Kidney tubule cell (primary cell): ENCODE measurements at places on chromosomes 4 and X.

DNA sequence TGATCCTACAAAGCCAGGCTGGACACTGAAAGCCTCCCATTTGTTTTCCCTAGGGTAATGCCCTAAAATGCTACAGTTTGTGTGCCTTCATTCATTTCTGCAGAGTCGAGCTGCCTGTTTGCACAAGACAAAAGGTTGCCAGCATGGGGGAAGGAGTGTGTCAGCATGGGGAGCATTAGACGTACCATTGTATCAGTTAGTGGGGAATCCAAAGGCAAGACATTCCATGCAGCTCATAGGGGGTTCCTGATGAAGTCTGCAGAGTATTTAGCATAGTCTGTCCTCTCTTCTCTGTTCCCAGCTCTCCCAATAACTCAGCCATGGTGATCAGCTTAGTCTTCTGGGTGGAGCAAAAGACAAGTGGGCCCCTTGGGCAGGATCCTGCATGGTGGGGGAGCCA lies 276.9 kb upstream of the PCDH7 start:
- DNase-seq: no peak

DNA sequence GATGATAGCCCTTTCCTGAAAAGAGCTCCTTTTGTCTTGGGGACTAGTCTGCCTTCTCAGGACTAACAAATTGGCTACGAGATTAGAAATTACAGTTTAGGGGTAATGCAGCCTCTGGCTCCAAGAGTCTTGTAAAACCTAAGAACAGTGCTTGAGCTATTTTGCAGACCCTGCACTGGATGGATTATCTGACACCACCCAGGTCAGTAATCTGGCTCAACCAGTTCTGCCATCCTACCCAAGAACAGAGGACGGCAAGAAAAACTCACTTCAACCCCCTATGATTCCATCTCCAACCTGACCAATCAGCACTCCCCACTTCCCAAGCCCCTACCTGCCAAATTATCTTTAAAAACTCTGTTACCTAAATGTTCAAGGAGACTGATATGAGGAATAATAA lies 225.1 kb downstream of the FAM47A start:
- no peak for DNase-seq

DNA sequence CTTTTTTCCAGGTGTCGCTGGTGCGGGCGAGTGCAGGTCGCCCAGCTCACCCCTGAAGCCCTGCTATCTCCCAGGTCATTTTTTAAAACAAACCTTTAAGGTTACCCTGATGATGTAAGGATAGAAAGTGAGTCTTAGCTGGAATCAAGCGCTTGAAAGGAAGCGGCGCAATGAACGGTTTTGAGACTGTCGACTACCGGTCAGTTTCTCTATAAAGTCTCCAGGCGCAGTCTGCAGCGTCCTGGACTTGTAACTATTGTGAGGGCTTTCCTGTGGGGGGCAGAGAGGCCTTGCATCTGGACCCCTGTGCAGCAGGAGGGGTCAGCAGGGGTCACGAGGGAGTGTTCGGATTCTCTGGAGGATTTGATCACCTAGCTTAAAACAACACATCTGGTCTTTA lies 1.6 kb downstream of the KIT start:
- peak; percentile 15 for DNase-seq

DNA sequence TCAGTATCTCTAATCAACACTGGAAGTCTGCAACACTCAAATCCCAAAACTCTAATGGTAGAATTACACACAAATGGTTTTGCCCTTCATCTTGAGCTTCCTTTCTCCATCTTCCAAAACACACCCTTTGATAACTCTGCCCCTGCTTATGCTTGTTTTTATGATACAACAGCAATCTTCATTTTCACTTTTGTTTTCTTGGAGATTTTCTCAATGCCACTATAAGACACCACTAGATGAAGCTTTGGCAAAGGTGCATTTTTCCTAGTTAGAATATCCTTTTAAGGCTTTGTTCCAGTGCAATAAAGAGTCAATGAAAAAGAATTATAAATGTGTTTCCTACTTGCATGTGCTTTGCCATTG lies 472.4 kb upstream of the NWD2 start:
- DNase-seq: no peak

DNA sequence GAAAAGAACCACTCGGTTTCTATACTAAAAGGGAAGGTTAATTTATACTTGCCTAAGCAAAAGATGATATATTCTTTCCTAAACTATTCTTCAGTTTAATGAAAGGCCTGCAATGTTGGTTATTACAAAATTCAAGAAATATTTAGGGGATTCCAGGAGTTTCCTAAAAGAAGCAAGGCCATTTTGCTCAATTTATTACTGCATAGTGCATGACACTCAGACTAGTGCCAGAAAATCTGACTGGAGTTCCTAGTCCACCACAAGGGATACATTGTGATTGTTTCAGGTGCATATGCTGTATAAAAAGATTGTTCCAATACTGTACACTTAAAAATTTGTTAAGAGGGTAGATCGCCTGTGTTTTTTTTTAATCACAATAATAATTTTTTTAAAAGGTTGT lies 78.7 kb downstream of the CAPN6 start:
- DNase-seq: no peak

GRCh38 chr4:56698329-56698728 lies 17.2 kb upstream of the HOPX start:
- peak; percentile 50 for DNase-seq

DNA sequence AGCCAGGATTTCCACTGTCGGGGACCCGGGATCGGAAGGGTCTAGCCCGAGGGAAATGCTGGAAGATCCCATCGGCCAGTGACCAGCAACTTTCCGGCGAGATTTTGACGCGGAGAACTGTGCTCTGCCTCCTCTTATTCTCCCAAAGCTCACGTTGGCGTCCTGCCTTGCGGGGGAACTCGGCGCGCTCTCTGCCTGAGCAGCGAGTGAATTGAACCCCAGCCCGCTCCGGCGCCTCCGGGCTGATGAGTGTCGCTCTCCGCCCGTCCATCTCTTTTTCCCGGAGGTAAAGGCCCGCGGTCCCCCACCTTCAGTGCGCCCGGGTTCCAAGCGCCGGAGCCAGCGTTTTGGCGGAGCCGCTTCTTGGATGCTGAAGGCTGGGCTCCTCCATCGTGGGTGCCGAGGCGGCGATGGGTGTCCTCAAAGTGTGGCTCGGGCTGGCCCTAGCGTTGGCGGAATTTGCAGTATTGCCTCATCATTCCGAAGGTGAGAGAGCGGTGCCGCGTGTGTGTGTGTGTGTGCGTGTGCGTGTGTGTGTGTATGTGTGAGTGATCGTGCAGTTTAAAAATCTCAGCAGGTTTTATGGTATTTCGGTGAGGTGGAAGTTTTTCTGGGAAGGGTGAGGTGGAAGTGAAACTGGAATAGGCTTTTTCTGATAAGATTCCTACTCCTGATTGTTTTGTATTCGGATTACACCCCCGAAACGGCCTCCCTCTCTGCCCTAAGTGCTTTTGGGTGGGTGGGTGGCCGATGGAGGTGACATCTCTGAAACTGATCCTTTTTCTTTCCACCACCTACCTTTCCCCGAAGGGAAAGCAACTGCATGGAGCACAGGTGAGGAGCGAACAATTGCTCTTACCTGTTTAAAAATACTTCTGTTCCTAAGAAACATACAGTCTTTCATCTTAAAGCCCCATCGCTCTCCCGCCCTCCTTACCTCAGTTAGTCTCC lies 752 bp downstream of the FRAS1 start:
- DNase-seq: peak; percentile 70

GRCh38 chr4:22686141-22686540 lies 6.6 kb upstream of the GBA3 start:
- DNase-seq: no peak

- no peak for DNase-seq
Measured at GRCh38 chr4:70518269-70518668, at the start of gene AMTN. AMTN (plus strand) TSS chr4:70518569; CDS start chr4:70518778, 209 bp downstream.

DNA sequence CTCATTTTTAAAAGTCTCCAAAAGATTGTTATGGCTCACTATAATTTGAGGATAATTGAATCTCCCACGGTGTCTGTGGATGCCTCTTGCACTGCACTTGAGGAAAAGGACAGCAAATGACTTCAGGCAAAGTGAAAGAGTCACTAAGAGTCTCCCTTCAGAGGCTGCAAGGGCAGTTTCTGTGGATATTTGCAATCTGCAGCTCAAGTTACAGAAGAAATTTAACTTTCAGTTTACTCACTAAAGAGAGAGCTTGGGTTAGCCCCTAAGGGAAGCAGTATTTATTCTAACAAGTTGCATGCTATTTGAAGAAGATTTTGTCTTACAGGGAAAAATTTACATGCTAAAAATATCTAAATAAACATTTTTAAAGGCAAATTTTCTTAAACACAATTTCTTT lies 912.0 kb upstream of the TENM3 start:
- DNase-seq: no peak

DNA sequence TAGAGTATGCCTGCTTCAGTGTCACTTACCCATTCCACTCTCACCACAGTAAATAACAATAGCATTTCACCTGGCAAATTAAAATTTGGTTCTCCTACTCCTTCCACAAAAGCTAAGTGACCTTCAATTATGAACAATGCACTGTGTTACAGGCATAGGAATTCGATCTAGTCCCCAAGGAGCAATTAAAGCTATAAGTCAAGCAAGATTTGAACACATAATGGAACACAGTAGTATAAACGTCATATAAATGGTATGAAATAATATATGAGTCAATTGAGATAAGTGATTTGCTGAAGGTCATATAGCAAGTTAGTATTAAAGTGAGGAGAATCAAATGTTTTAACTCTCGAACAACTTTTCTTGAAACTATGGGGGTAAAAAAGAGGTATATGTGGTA lies 65.8 kb downstream of the ARAP2 start:
- DNase-seq: no peak

GRCh38 chr4:88511236-88511635 lies 12.3 kb downstream of the PYURF start:
- peak; percentile 65 for DNase-seq

DNA sequence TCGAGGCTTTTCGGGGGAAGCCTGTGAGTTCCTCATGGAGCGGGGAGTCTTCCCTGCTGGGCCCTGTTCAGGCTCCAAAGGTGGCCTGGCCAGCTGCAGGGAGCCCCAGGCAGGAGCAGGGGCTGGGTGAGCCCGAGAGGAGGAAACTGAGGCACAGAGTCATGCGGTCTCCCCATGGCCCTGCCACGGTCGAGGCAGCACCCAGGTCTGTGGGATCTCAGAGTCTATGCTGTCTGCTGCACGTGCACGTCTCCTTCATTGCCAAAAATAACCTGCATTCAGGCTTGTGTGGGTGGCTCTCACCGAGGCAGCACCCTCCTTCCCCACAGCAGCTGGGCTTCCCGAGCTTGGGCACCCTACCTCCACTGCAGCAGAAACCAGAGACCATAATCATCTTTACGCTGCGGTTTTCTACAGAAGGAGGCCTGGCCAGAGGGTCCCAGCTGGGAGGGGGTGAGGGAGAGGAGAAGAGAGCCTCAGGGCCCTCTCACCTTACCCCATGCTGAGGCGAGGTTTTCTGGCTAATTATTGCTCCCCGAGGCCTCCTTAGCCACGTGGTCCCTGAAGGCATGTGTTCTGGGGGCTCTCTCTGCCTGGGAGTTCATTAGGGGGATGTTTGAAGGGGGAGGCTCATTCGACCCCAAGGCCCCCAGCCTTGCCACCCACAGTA lies 64.3 kb downstream of the CPZ start:
- no peak for DNase-seq

DNA sequence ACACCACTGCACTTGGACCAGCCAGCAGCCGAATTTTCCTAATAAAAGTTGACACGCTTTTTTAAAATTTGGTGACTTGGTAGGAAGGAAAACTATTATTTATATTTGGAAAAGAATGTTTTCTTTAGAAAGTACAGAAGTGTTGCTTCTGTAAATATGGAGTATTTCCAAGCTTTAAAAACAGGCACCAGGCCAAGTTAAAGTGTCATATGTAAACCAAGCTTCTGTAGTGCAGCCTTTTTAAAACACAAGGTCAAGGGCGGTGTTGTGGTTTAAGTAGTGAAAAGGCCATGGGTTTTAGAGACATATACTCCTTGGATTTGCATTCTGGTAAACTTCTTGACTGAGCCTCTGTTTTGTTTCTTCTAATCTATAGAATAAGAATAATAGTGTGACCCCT lies 62.7 kb downstream of the TRIM2 start:
- no peak for DNase-seq

DNA sequence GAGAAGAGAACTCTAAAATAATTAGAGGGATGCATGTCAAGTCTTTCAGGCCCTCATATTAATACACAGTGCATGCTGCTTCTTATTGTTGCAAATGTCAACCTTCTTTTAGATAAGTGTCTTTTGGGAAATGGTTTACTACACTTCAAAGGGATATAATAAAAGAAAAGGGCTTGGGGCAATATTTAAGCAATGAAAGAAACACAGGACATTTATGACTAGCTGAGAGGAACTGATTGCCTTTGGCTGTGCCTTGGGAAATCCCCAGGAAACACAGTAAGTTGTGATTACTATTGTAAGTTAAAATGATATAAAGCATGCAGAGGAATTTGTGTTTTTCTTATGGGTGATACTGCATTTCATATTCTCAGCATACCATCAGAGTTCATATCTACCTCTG lies 1036.2 kb upstream of the GRID2 start:
- peak; percentile 48 for DNase-seq
